Activated T-helper 1 cell treated with Interleukin-2 at 50 U/mL for 16 hours (primary cell): ENCODE measurements at places on chromosomes 4 and X.

- DNase-seq: no peak
Observed at GRCh38 chr4:127139788-127140286, 492.9 kb upstream of the INTU start.

DNA sequence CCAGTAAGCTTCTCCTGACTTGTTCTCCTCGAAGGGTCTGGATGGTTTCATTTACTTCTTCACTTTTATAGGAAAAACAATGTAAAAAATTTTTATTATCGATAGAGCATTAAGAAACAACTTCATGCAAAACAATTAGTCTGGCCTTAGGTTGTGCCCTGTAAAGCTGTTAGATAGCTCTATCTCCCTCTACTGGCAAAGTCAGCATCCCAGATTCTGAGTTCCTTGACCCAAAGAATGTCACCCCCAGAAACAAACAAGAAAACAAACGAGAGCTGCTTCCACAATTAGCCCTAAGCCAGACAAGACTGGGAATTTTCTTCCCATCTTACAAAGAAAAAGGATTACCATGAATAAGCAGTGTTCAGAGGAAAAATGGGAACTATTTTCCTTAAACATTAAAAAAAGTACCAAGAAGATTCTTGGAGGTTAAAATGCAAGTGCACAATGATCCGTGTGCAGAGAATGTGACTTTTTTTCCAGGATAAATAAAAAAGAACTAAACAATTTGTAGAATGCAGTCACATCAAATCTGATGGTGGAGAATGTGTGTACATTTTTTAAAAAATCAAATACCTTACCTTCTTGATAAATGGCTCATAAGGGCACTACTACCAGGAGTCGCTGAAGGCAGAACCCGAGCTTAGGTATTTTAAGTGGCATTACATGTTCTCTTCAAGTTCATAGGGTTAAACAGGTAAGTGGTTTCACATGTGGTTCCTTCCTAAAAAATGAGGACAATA lies 293.2 kb downstream of the FBXO8 start:
- no peak for DNase-seq

DNA sequence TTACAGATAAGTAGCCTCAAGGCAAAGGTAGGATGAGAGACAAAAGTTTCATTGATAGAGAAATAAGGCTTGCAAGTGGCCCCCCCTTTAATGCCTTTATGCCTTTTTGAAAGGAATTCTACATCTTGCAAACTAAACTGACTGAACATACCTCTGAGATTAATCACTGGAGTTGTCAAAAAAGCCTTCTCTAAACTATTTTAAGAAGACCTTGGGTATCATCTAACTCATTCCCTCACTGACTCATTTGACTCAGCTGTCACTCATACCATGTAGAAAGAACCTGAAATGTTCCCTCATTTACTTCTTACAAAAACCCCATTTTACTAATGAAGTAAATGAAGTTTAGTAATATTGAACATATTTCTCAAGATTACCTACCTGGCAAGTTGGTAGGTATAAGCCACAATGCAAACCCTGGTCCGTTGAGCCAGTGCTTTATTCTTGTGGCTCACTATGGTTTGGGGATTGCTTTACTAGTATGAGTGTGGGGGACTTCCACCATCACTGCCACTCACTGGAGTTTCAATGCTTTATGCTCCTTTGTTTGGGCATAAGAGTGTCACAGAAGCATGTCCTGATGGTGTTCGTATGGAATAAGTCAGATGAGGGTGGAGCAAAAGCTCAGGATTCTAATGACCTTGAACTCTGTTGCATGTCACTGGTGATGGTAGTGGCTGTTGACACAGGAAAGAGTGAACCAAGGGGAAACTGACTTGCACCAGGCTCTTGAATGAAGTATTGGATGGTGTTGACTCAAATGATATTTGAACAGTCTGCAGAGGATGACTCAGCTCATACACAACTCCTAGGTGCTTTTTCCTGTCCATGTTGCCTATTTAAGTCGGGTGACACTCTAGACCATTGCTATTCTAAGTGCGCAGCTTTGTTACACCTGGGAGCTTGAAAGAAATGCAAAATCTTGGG lies 305.5 kb upstream of the EMCN start:
- DNase-seq: no peak

DNA sequence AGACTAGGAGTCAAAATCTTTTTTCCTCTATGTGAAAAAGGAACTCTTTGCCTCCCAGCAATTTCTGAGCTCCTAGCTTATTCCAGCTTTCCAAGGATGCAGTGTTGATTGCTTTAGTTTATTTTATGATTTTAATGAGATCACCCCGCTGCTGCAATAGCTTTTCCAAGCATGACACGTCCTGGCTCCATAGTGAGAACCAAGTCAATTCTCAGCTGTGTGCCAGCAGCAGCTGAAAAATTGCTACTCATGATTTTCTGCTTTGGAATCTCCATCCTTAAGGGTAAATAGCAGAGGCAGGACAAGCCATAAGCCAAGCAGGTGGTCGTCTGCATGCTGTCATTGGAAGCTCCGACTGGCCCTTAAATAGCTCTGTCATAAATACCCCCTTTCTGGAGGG lies 64.5 kb downstream of the FTHL17 start:
- no peak for DNase-seq

GRCh38 chrX:150897421-150898320 lies 797 bp downstream of the CD99L2 start:
- DNase-seq: no peak

- no peak for DNase-seq
Observed at GRCh38 chr4:25100021-25100555, 60.2 kb downstream of the SEPSECS start.

DNA sequence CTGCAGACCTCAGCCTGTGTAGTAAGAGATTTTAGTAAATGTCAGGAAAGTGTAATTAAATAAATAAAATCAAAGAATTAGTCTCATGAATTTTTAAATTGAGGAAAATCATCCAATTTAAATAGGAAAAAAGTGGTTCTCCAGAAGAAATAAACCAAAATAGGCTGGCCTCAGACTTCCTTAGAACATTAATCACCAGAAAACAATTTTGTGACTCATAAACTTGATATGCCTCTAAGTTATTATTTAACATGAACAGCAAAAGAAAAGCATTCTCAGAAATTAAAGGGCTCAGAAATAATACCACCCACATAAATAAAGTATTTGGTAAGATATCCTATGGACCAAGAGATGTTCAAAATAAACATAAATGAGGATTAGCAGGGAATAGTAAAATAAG lies 14.3 kb downstream of the FAM47B start:
- no peak for DNase-seq

GRCh38 chr4:161702287-161702686 lies 461.5 kb downstream of the FSTL5 start:
- DNase-seq: no peak

DNA sequence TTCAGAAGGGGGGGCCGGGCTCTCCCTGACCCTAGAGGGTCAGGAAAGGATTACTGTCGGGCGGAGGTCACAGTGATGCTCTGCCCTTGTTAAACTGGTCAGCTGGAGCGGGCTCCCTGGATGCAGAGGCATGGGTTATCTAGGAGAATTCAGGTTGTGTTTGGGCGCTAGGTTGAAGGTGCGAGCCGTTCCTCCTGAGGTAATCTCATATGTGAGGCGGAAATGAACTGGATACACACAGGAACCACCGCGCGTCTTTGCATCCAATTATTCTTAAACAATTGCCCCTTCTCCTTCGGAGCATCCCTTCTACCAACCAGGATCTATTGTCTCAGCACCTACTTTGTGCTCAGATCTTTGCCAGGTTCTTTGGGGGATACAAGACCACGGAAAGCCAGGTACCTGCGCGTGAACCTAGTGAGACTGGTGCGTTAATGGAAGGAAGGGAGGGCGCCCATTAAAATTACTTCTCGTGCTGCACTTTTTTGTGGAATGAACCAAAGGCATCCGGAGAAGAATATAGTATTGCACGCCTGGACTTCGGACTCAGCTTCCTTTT lies 28.4 kb downstream of the HAND2 start:
- DNase-seq: no peak

GRCh38 chr4:98996056-98996764 lies 689 bp downstream of the METAP1 start:
- no peak for DNase-seq

GRCh38 chr4:103451341-103451740 lies 253.2 kb upstream of the CENPE start:
- DNase-seq: no peak

GRCh38 chrX:68874076-68874475 lies 45.3 kb downstream of the EFNB1 start:
- no peak for DNase-seq

DNA sequence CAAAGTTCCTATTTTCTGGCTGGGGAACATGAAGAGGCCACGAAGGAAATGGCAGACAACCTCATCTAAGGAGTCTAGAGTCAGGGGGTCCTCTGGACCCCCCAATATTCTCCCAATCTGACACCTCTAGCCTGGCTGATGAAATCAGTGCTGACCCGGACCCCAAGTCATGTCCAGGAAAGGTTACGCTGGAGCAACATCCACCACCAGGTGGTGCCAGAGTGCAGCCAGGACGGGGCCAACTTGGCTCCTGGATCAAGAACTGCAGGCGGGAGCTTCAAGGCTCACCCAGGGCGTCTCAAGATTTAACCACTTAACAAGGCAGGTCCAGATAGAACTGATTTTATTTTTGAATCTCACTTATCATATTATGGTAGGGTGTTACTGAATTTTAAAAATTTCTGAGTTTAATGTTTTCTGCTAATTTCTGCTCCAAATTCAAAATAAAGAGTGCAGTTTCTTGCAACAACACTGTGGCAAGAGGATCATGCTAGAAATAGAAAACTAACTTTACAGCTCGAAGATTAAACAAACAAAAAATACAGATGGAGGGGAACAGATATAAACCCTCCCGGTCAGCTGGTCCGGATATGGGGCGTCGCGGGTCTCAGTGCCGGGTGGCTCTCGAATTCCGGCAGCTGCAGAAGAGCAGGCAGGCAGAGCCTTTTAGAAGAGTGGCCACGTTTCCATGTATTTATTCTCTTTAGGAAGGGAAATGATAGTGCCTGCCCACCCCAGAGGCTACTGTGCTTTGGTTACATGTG lies 135.5 kb downstream of the AFAP1 start:
- DNase-seq: peak; percentile 67

DNA sequence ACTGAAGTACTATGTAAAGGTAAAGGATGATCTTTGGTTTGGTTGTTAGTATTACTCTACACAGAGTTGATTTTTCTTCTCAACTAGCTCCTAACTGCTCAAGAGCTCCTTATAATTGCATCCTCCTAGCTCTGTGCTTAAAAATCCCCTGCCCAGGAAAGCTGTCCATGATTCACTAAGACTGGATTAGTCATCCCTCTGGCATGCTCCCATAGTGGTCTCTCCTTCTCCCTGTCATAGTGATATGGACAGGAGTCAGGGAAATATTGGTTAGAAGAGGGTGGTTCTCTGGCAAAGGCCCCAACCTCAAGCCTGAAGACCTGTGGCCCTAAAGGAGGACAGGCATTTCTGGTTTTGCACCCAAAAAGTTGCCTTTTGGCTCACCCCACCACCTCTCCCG lies 242.3 kb upstream of the KCNIP4 start:
- no peak for DNase-seq

DNA sequence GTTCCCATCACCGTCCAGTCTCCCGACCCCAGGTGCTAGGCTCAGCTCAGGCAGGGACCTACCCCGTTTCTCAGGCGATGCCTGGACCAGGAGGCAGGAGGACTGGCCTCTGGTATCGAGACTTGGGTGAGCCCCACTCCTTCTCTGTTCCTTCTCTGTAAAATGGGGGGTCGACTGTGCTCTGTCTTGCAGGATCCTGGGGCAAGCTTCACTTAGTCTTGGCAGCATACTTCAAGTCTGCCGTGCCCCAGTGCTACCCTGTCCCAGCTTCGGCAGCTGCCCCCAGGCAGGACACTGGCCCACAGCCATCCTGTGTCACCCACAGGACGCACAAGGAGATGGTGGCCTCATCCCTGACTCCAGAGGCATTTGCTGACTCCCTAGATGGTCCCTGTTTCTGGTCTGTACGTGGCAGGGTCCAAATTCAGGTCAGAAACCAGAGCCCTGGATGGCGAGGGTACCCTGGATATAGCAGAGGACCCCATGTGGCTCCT lies 7.0 kb upstream of the HAUS7 start:
- DNase-seq: no peak

- DNase-seq: no peak
Observed at GRCh38 chr4:6221851-6222760, 21.8 kb upstream of the JAKMIP1 start.
